ENCODE measurements at places on chromosomes 11 and 22.
A peak's percentile ranks its signal among the peaks of the same experiment; 100 is the strongest.

DNA sequence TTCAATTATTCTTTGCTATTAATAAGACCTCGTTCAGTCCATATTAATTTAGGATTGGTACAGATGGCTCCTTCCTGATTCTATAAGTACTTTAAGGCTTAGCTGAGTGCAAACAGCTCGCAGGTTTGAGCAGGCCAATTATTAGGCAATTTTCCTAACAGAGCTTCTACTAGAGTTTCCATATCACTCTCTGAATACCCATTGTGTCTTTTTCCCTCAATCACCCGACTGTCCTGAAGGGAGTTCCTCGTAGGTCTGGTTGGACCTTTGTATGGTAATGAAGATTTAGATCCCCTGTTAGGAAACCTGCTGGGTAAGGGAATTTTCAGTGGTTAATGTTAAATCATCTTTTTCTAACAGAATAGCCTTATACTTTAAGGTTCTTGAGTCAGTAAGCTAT is 61.1 kb downstream of the ARHGAP42 start:
- DNase-seq = no peak

DNA sequence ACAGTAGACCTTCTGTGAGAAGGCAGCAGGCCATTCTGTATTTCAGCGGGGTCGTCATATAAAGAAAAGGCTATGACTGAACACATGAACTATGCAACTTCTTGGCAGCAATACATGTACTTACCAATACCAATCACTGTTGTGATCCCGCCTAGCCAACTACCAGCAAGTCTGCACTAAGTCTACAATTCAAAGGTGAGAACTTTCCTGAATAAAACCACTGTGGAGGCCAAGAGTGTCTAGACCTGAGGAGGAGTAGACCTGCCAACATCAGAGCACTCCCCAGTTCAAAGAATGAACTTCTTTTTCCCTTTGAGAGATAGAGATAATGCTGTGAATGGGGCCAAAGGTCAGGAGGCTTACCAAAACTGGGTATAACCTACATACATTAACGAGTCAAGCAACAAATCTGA is 108.2 kb downstream of the SIK3 start:
- peak; percentile 27 for DNase-seq

GRCh38 chr22:19046719-19047609 is 75.2 kb downstream of the DGCR2 start:
- no peak for DNase-seq

GRCh38 chr22:17390087-17390486 is 20.8 kb downstream of the CECR2 start:
- DNase-seq = no peak

DNA sequence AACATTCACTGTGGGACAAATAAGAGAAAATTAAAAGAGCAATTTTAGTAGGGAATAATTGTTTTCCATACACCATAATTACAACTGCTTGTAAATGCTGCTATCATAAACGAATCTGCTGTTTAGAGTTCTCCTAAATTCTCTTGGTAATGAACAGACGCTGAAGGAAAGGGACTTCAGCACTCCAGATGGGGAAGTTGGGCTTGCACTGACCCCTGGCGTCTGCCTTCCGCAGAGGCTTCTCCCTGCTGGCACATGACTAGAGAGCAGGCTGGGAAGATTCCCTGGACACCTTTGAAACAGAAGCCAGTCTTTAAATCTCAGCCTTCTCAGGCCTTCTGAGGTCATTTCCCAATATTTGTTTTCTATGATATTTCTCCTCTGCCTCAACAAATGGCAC is 84.1 kb downstream of the NXPE2 start:
- peak; percentile 77 for DNase-seq

DNA sequence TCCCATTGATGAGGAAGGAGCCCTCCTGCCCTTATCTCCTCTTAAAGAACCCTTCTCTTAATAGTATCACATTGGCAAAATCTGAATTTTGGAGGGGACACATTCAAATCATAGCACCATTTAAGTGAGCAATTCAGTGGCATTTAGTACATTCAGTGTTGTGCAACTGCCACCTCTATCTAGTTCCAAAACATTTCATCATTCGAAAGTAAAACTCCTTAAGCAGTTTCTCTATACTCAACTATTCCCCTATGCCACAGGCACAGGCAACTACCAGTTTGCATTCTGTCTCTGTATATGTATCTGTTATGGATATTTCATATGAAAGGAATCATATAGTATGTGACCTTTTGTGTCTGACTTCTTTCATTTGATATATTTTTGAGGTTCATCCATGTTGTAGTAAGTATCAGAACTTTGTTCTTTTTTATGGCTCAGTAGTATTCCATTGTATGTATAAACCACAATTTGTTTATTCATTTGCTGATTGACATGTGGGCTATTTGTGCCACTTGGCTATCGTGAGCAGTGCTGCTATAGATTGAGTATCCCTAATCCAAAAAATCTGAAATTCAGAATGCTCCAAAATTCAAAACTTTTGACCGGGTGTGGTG is 22.9 kb downstream of the FAR1 start:
- DNase-seq = no peak

DNA sequence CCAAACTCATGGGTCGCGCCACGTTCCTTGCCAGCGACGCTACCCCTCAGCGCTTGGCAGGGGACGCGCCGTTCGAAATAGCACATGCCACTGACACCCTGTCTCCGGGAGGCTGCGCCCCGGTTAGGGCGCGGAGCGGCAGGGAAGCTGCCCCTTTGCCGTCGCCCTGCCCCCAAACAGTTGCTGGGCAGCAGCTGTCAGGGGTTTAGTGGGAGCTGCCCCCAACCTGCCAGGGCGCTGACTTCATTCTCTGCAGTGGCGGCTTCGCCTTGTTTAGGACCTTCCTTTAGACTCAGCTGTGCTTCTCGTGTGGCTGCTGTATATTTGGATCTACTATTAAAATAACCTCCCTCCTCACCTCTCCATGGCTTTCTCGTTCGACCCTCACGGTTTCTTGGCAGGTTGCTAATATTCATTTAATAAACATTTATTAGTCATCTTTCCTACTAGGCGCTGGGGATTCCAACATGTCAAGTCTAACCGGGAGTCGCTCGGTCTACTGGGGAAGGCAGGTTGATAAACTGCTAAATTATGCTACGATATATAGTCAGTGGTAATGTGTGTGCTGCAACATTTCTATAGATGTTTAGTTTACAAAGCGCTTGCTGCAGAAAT is 782 bp downstream of the TMEM109 start:
- peak; percentile 40 for DNase-seq

GRCh38 chr11:64124147-64124546 is 41.8 kb downstream of the MACROD1 start:
- DNase-seq = no peak

- no peak for DNase-seq
Measured at GRCh38 chr11:130097285-130097684, 27.6 kb downstream of the APLP2 start.

- peak; percentile 67 for DNase-seq
Measured at GRCh38 chr22:32202539-32203180, 2.2 kb downstream of the RFPL2 start.

GRCh38 chr11:27184458-27185312 is 144.1 kb downstream of the BBOX1 start:
- no peak for DNase-seq

DNA sequence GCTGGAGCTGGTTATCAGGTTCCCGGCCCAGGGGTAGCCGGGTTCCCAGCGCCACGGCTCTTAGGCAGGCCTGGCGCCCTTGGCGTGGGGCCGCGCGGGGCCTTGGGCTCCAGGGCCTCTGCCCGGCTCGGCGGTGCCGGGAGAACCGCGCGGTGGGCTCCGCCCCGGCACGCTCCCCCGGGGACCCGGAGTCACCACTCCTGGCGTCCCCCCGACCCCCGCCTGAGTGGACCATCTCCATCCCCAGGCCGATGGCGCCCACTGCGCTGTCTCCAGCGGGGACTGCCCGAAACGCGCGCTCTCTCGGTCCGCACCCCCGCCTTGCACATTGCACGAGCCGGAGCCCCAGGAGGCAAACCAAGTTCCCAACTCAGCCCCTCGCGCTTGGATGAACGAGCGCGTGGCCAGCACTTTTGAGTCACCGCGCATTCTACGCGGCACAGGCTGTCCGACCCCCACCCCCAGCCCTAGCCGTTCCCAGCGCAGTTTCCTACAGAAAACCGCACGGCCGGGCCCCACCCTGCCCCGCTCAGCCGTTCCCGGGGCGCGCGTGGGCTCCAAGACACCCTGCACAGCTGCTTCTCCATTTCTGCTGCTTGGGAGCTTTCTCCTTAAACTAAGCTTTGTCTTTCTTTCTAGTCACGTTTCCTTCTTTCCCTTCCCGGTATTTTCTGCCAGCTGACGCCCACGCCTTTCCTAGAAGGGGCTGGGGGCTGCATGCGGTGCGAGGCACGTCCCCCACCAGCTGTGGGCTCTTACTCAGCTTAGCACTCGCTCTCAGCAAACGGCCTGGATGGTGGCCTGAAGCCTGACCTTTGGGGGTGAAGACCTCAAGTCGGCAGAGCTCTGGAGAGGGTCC is 650 bp upstream of the CHID1 start:
- DNase-seq = peak; percentile 56

DNA sequence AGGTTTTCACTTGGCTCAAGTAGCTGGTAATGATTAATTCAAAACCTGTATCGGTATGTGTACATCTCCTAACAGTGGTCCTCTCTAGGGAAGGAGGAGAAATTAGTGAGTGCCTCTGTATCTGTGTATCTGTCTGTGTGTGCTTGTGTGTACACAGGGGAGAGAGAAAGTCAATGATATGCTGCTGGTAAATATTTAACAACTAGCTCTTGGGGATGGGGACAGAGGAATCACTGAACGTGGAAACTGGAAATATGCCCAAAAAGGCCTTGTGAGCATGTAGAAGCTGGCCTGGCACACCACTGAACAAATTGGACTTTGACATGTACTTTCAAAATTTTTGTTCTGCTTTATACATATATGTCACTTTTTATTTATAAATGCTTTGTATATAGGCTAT is 214.0 kb upstream of the SYN3 start:
- no peak for DNase-seq

GRCh38 chr22:33073989-33074418 is 15.8 kb upstream of the SYN3 start:
- no peak for DNase-seq

- no peak for DNase-seq
Measured at GRCh38 chr11:72578566-72578965, 95.7 kb downstream of the PDE2A start.

DNA sequence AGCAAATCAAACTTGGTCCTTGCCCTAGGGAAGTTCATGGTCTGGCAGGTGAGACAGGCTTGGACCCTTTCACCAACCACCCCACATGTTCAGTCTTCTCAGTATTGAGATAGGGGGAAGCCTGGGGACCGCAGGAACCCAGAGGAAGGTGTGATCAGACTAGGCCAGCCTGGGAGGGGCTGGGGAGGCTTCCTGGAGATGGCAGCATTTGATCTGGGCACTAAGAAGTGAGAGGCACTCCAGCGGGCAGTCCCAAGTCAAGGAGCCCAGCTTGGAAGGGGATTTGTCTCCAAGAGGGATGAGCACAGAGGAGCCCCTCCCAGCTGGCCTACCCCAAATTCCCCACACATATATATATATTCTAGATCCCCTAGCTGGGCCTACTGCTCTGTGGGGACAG is 5.4 kb downstream of the LRRC32 start:
- peak; percentile 8 for DNase-seq

- DNase-seq = peak; percentile 86
Measured at GRCh38 chr11:19320827-19321226, 80.1 kb upstream of the E2F8 start.

GRCh38 chr11:11842421-11843008 is 743 bp downstream of the USP47 start:
- peak; percentile 79 for DNase-seq

DNA sequence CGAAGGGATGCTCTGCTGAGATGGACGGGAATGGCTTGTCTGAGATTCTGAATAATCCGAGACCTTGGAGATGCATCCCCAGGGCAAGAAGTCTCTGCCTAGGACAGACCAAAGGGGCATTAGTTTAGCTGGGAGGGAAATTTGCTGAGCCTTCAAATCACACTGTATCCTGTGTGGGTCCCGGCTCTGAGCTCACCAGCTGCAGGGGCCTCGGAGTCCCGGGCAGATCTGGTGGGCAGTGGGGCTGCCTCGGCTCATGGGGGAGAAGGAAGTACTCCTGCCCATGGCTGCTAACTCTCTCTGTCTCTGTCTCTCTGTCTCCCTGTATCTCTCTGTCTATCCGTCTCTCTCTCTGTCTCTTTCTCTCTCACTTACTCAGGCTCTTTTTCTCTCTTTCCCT is 522.4 kb downstream of the TBC1D22A start:
- no peak for DNase-seq

DNA sequence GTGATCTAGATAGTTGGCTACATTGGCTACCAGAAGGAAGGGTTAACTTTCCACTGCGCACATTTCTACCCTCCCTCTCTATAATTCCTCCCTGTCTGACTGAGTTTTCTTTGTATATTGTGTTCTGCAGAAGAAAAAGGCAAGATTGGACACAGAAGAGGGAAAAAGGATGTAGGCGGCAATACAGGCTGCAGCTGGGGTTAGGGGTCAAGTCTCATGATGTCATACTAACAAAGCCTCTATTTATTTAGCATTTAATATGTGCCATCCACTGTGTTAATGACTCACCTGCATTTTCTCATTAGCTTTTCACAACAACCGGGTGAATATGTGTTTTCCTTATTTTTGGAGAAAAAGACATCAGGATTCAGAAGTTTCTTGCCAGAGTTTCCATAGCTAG is 2.0 kb downstream of the FAM83F start:
- DNase-seq = no peak

- DNase-seq = peak; percentile 23
Measured at GRCh38 chr11:34749666-34750659, 129.1 kb downstream of the EHF start.

GRCh38 chr11:36069576-36070212 is 125.8 kb downstream of the LDLRAD3 start:
- DNase-seq = no peak

- no peak for DNase-seq
Measured at GRCh38 chr11:73660497-73661034, 14.2 kb downstream of the PLEKHB1 start.

- no peak for DNase-seq
Measured at GRCh38 chr22:46068181-46068592, 82.1 kb upstream of the PPARA start.

GRCh38 chr22:29569011-29569678 is 11.8 kb downstream of the NIPSNAP1 start:
- no peak for DNase-seq

DNA sequence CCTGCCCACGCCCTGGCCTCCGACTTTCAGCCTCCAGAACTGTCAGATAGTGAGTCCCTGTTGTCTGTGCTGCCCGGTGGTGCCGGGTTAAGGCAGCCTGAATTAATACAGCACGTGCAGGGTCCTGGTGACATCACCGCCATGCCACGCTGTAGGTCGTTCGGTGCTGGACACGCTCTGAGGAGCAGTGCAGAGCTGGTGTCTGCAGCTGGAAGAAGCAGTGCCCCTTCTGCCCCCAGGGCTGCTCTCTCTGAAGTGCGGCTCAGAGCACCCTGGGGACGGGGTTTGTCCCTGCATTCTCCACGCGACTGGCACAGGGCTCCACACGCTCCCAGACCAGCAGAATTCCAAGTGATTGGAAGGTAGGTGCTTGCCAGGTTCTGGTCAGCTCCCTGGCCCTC is 831.5 kb downstream of the TBC1D22A start:
- DNase-seq = no peak

GRCh38 chr11:114738954-114739353 is 60.6 kb downstream of the NXPE2 start:
- DNase-seq = peak; percentile 53
